ENCODE measurements at places on chromosomes 12 and 14.

- no peak for DNase-seq
These were observed 17.9 kb upstream of the HIGD1C start for GRCh38 chr12:50934371-50934851.

DNA sequence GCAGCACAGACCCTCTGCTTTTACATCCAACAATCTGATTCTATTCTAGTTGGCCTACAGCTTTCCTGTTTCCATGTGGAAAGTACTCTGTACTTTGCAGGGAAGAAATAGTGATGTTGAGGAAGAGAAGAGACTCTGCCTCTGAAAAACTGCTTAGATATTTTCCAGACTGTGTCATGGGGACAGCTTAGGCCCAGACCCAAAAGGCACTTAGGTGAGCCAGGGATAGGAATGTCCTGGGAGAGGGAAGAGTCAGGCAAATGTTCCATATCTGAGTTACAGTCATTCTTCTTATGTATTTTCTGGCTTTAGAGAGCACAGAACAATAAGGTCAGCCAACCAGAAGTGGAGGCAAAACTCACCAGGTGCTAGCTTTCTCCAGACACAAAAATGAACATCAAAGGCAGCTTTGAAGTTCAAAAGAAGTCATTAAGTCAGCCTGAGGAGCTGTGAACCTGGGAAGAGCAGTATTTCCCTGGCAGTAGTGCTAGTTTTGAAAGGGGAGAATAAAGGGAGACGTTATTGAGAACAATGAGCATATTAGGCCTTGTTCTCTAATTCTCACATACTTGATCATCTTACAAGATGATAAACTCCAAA, 199.7 kb upstream of the LMNTD1 start:
- no peak for DNase-seq

- no peak for DNase-seq
These were observed 357.1 kb downstream of the APAF1 start for GRCh38 chr12:99002156-99002555.

DNA sequence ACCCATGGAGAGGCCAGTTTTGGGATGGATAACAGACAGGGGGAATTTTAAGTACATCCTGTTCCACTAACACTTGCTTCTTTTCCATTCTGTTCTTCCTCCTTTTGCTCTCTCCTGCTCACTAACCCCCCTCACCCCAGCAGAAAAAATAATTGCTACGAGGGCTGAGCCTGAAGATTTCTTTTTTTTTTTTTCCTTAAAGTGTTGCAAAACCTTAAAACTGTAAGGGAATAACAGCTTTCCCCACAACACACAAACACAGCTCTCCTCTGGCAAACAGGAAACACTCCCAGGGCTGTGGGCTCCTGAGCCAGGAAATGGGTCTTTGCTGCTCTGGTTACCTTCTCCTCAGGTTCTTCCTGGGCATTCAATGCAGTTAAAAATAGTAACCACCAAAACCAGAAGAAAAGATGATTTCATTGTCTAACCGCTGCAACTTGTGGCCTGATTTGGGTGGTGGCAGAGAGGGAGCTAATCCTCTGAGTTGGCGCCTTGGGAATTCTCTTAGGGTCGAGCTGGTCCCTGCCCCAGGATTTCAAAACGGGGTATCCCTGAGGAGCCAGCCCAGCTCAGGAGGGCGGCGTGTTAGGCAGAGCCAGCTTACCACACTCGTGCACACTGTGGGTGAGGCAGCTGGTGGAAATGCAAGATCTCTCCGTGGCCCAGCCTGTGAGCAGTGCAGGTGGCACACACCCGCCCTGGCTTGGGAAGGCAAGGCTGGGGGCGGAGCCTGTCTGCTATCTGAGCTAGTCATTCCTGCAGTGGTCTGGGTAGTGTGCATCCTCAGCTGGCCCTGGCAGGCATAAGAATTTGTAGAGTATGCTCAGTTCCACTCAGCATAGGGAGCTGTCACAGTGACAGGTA, 17.1 kb upstream of the EMP1 start:
- DNase-seq: no peak

DNA sequence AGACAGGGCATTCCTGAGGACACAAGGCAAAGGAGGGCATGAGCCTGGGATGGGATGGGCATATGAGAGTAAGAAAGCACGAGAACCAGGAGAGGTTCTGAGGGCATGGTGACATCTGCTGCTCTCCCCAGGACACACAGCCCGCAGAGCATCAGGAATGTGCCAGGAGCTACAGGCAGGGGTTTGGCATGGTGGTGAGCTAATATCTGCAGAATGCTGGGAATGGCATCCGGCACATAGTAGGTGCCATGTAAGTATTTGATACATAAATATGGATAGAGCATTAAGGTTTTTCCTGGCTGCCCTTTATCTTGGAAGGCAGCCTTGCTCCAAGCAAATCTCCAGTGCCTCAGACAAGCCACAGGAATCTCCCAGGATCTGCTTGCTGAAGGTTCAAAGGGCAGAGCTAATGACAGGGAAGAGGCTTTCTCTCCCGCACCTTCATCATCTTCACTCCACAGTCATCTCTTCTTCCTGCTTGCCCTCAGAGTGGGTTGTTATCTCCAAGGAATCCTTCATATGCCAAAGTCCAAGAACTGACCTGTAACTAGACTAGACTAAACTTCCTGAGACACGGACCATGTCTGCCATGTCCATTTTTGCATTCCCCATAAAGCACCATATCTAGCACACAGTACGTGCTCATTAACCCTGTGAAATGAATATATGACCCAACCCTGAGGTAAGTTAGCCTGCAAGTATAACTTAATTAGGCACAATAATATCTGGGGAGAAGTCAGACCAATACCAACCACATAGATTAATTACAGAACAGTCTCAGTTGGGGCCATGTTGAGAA, 62.0 kb upstream of the SCN8A start:
- DNase-seq: no peak
